ENCODE measurements at places on chromosomes 6 and 20. TPM values are rescaled to one million over a fixed set of nuclear protein-coding genes. Genes with fewer than 3 reads are reported as not detected.

- DNase-seq, result no peak
These were observed 104.9 kb upstream of the LGSN start for GRCh38 chr6:63424636-63425035.

Gene ID4
- polyA plus RNA-seq, result 99.6 TPM

DNA sequence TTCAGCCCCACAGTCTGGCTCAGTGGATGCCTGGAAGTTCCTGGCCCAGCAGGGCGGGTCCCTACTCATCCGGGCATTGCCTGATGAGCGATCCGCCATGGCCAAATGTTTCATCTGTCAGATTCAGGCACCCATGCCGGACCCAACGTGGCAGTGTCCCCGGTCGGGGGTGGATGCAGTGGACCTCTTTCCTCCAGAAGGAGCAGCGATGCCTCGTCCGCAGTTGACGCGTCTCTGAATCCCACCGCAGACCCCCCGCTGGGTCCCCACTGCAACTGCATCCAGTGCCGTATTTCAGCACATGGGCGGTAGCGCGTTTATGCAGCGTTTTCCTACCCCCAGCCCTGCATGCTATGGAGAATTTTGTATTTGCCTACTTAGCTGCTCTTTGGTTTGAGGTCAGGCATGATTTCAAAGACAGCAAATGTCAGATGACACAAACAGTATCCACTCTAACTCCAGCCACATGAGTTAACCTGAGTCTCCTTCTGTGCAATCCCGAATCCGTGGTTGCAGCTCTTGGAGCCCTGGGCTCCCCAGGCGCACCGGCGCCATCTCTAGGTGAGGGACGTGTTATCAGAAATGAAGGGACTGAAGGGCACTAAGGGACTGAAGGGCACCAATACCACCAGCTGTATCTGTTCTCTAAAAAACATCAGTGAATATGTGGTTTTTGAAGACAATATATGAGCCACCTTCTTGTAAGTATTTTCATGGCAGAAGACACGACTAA is 72.6 kb upstream of the THBS2 start:
- DNase-seq, result no peak

GRCh38 chr6:155130161-155130853 is 133.5 kb upstream of the CLDN20 start:
- no peak for DNase-seq

Gene KCNQ5
- 2.0 TPM for polyA plus RNA-seq

- no peak for DNase-seq
These were observed 70.8 kb upstream of the AGPAT4 start for GRCh38 chr6:161344626-161345025.

Gene WFDC10B
- not detected for polyA plus RNA-seq

DNA sequence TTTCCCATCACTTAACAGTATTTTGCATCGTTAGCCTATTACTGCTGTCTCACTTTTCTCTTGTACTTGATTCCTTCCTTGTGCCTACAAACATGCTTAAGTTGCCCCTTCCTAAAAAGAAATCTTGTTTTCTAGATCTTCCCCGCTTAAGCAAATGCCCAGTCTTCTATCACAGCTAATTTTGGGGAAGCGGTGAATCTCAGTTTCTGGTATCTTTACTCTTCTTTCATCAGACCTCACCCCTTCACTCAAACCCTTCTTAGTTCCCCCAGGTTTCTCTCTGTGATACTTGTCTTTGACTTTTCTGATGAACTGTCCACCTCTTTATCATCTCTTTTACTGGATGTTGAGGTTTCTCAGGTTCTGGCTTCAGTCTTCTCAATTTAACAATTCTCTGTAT is 14.2 kb downstream of the VAPB start:
- DNase-seq, result no peak

Gene SLC17A9
- polyA plus RNA-seq, result 0.20 TPM

- DNase-seq, result no peak
These were observed 371.1 kb downstream of the FOXA2 start for GRCh38 chr20:22213271-22213670.

DNA sequence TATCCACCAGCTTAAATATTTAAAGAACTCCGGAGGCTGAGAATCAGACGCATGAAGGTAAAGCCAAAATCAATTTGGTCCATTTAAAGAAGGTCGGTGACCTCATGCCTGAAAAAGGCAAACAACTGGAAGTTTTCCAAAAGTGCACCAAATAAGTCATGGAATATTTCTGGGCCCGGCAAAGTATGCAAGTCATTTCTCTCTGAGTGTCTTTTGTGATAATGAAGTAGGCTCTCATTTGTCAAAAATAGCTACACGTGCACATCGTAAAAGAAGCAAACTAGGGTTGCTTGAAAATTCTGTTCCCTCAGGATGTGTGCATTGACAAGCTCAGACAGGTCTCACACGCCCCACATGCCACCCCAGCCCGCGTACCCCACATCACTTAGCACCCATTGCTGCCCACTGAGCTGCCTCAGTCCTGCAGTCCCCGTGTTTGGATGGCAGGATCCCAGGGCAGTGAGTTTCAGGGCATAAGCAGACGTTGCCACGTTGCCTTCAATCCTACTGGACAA is 20.5 kb upstream of the PYGB start:
- DNase-seq, result no peak

DNA sequence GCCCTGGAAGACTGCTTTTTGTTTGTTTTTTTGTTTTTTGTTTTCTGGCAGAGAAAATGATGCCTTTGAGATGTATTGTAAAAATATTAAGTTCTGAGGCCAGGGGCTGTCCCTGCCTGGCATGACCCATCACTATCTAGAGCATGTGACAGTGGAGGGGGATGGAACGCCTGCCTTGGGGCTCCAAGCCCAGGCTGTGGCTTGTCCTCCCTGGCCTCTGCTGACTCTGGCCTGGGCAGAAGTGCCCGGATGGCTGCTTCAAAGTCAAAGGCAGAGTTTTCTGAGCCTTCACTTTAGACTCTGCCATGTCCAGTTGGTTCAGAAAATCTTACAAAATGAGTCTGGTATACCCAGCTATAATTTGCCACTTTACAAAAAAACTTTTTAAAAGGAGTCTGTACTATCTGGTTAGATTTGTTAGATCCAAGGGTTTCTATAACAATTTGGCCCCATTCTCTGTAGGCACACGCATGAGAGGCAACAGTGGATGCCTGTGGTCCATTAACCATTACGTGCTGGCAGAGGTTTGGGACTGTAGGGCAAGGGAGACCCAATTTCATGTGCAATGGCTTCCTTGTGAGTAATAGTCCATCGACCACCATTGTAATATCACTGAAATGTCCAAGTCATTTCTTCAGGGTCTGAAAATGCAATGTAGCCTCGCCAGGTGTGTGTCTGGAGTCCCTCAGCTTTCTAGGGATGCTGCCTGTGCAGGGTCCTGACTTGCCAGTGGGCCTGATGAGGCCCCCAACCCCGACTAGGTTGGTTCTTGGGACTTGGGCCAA is 8.3 kb downstream of the PPP1R3G start:
- DNase-seq, result no peak

Gene MYL9
- polyA plus RNA-seq, result 52.8 TPM

GRCh38 chr6:21613809-21614208 is 20.3 kb downstream of the SOX4 start:
- no peak for DNase-seq

- DNase-seq, result no peak
These were observed 305.9 kb downstream of the LAMA2 start for GRCh38 chr6:129188795-129189194.

DNA sequence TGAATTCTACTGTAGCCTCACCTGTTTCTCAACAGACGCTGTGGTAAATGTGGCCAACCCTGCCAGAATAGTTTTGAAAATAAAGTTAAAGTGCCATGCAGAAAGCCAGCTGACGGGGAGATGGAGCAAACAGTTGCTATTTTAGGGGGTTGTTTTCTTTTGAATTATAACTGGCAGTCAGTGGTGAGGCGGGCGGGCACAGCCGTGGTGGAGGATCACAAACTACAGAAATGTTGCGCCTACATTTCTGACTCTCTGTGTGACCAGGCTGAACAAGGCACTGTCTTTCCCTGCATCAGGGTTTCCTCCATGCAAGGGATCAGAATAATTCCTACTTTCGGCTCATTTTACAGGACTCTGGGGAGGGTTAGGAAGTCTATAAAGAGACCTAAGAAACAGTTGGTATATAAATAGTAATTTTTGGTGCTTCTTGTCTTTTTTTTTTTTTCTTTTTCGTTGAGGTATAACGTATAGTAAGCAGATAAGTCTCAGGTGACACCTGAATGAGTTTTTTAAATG is 17.2 kb downstream of the CHMP4B start:
- DNase-seq, result no peak

Gene AVP
- polyA plus RNA-seq, result 1,079 TPM

GRCh38 chr6:13648850-13649249 is 33.7 kb downstream of the NOL7 start:
- DNase-seq, result no peak

Gene SUMO4
- not detected for polyA plus RNA-seq

Gene C20orf144
- polyA plus RNA-seq, result 0.14 TPM

GRCh38 chr6:159959976-159960384 is 8.9 kb upstream of the IGF2R start:
- no peak for DNase-seq

DNA sequence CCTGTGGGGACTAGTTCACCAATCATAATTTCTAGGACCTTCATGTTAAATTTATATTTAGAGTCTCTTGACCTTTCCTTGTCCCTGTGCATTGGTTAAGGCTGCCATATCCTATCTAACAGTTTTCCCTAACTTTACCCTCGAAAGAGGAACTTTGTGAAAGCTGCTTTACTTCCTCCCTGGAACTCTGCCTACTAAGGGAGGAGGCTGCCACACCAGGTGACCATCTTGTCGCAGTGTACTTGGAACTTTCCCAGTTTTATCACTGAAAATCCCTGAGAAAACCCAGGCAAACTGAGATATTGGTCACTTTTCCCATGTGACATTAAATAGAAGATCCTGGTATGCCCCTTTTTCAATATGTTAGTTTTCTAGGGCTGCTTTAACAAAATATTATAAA is 317.6 kb upstream of the TSHZ2 start:
- DNase-seq, result no peak

- DNase-seq, result no peak
These were observed 20.5 kb downstream of the NPEPL1 start for GRCh38 chr20:58712806-58713731.

Gene CCR6
- polyA plus RNA-seq, result 0.27 TPM

Gene BPIFA1
- not detected for polyA plus RNA-seq

- DNase-seq, result peak; percentile 41
These were observed 29.3 kb upstream of the EMILIN3 start for GRCh38 chr20:41395667-41396664.

- DNase-seq, result no peak
These were observed 3.5 kb upstream of the MAPK13 start for GRCh38 chr6:36126553-36127458.

Gene SEMG1
- polyA plus RNA-seq, result not detected

Gene EDN1
- polyA plus RNA-seq, result 5.1 TPM

Gene TPBG
- polyA plus RNA-seq, result 24.4 TPM

- no peak for DNase-seq
These were observed 18.6 kb downstream of the GMDS start for GRCh38 chr6:2226775-2227174.

DNA sequence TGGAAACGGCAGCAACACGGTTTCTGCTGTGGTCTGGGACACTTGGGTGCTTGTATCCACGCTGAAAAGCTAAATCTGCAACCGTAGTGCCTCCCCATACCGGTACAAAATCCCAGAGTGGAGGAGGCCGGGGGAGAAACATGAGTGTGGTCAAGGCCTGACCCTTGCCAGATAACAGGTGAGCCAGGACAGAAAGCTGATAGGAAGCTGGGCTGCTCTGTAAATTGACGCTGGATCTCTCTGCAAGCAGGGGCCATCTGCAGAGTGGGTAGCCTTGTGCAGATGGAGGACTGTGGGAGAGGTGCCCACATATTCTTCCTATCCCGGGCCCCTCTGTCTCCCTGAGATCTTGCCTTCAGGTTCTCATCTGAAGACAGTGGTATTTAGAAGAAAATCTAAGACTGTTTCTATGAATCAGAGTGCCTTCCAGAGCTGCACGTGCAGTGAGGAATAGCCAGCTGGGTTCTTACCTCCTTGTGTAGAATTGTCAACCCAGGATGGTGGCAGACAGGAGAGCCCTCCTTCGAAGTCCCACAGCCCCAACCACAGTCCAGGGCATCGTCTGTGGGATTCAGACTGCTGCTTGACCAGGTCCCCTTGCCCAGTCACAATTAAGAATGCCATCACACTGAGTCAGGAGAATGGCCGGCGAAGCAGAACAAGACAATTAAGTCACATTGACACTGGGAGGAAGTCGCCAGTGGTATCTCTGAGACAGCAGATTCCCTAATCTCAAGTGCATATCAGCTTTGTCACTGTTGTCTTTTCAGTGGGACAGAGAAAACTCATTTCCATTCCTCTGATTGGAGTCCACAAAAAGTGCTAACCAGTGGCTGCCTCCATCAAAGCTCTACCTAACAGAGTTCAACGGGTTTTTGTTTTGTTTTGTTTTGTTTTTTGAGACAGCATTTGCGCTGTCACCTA is 100.0 kb upstream of the RIPOR2 start:
- no peak for DNase-seq

GRCh38 chr6:106918115-106918514 is 56.4 kb downstream of the CD24 start:
- DNase-seq, result peak; percentile 63

GRCh38 chr20:57716202-57716601 is 6.4 kb upstream of the PMEPA1 start:
- no peak for DNase-seq

Gene NOTCH4
- polyA plus RNA-seq, result 30.2 TPM

- no peak for DNase-seq
These were observed 18.2 kb upstream of the IL22RA2 start for GRCh38 chr6:137191670-137192069.

DNA sequence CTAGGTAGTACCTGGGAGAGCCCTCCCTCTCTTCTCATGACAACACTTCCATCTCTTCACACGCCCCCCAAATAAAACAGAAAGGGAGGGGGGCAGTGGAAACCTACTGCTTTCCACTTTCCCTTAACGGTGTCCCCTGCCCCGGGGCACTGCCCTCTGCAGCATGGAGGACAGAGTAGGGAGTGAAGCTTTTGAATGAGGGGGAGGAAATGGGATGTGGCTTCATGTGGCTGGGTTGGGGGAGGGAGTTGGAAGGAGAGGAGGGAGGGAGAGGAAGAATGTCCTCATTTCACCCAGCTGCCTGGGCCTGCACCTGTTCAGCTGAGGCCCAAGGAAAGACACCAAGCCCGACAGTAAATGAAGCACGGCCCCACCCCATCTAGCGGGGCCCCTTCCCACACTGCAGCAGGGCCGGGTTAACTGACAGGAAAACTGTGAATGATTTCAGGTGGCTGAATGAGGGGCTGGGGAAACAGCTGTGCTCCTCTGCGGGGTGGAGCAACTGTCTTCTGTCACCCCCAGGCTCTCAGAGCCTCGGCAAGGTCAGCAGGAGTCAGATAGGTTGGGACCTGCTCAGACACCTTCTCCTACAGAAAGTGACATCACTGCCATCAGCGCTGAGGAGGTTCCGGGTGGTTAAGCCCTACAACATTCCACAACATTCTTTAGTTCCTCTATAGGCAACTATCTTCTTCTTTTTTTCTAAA is 40.0 kb upstream of the TAF8 start:
- no peak for DNase-seq
